Cerebellum (tissue), 4 donors: ENCODE measurements at places on chromosomes 5 and 9.
A peak's percentile ranks its signal among the peaks of the same experiment; 100 is the strongest.

DNA sequence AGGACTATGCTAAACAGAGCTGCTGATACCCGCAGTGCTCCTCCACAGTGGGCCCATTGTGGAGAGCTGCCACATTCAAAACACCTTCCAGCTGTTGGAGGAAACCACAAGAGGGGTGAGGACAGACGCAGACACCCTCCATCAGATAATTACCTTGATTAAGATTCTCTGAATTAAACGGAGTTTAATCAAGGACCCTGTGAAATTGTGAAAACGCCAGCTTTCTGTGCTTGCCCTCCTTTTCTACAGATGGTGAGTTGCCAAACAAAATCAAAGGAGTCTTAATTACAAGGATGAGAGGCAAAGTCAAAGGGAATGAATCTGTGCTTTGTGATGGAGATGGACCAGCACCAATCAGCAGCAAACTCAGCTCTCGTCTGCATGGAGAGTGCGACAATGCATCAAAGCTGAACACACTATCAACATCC is 596.1 kb downstream of the ELAVL2 start:
- no peak for DNase-seq

GRCh38 chr9:68931821-68932220 is 82.1 kb downstream of the PRKACG start:
- DNase-seq: no peak

DNA sequence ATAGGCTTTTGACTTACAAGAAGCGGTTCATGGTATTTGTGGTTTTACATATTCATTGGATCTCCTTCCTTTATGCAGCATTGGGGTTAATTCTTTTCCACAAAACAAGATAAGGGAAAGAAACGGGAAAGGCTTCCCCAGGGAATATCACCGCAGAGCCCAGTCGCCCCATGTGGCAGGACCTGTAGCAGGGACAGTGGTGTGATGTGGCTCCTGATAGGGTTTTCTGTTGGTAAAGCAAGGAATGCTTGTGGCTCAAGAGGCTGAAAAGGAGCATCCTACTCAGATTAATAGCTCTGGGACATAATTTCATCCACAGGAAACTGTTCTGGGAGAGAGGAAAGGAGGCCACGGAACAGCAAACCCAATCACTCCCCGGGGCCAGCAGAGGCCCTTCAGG is 699.9 kb downstream of the MTRR start:
- no peak for DNase-seq

DNA sequence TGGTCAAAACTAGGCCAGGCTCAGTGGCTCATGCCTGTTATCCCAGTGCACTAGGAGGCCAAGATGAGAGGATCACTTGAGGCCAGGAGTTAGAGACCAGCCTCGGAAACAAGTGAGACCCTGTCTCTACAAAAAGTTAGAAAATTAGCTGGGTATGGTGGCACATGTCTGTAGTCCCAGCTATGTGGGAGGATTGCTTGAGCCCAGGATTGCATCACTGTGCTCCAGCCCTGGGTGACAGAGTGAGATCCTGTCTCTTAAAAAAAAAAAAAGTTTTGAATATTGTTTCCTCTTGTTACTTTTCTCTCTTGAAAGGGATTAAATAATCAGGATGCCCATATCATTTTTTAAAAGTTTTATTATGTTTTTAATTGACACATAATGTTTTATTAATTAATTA is 7.6 kb downstream of the ARHGEF37 start:
- no peak for DNase-seq

- no peak for DNase-seq
Observed at GRCh38 chr5:97764700-97765099, 581.7 kb upstream of the RIOK2 start.

DNA sequence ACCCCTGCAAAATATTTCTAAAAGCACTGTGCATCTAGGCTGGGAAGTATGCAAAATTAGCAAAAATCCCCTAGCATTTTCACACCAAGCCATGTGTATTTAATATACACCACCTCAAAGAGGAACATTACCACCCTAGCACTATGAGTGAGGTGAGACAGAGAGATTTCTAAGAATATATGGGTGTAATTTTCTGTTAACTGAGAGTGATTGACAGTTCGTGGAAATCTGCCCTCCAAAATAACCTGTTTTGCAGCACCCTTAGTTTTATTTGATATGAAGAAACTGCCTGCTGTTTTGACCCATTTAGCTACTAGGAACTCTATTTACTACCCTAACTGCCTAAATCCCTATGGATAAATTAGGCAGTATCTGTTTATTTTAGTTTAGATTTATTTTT is 64.2 kb upstream of the CDKN2B start:
- no peak for DNase-seq

GRCh38 chr5:10352430-10353240 is 860 bp upstream of the MARCHF6 start:
- DNase-seq: no peak

DNA sequence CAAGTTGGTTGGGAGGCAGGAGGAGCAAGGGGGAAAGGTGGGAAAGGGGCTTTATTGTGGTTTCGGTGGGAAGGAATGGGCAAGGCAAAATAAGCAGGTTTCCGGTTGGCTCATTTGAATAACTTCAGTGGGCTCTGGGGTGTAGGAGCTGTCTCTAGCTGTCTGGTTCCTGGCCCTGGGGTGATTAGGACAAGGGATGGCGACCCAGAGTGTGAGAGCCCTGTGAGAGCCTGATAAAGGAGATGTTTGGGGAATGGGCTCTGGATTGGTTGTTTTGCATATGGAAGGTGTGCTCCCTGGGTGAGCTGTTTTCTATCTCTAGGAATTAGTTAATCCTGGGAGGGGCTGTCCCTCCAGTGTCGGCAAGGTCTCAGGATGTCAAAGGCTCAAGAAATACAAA is 15.4 kb downstream of the ANKRD34B start:
- no peak for DNase-seq

DNA sequence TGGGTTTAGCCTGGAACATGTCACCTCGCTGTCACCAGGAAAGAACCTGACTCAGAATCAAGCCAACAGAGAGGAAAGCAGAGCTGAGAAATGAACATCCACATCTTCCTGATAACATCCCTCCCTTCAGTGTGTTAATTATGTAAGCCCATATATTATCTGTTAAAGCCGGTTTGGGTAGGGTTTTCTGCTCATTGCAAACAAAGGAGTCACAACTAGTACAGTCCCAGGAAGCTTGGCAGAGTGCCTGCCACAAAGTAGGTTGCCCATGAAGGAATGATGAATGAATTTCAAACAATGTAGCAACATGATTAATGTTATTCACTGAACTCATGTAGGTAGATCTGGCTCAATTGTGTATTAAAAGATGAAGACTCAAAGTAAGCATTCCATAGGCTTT is 10.4 kb upstream of the PPARGC1B start:
- no peak for DNase-seq

DNA sequence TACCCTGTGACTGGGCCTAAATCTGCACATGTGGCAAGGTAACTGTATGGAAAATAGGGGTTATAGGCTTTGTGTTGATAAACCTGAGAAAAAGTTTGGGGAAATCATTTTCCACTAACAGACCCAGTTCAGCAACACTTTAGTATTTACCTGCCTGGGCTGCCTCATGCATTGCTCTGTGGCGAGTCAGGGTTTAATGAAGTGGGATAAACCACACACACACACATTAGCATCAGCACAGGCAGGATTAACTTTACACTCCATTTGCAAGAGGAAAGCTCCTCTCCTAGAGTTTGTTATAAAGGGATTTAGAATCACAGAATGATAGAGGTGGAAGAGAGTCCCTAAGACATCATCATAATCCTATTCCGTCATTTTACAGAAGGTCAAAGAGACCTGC is 20.0 kb upstream of the ZCCHC7 start:
- no peak for DNase-seq

GRCh38 chr5:135012951-135013391 is 21.1 kb downstream of the PITX1 start:
- DNase-seq: no peak

GRCh38 chr5:142783601-142784341 is 13.6 kb downstream of the ARHGAP26 start:
- DNase-seq: peak; percentile 71

DNA sequence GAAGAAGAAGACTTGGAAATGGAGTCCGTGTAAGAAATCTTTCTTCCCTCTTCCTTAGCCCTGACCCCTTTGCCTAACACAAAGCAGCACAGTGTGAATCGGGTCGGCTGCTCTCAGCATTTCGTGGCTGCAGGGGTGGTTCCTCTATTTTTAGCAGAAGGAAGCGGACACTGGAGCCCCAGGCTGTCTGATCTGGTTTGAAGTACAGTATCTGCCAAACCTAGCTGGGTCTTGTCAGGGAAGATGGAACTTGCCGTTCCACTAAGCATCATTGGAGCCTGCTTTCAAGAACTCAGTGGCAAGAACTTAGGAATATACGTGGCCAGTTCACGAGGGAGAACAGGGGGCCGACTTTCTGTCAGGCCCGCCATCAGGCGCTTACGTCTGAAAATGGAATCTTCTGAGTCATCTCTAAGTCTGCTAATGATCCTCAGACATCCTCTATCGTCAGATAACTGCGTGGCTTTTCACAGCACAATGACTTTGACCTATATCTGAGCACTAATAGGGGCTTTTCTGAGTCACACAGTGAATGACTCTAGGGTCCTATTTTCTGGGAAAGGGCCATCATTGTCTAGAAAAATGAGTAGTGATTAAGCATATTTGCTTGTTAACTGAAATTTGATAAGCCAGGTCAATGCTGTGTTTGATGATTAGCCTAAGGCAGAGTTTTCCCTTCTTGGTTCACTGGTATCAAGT is 43.3 kb upstream of the NCS1 start:
- DNase-seq: peak; percentile 66

DNA sequence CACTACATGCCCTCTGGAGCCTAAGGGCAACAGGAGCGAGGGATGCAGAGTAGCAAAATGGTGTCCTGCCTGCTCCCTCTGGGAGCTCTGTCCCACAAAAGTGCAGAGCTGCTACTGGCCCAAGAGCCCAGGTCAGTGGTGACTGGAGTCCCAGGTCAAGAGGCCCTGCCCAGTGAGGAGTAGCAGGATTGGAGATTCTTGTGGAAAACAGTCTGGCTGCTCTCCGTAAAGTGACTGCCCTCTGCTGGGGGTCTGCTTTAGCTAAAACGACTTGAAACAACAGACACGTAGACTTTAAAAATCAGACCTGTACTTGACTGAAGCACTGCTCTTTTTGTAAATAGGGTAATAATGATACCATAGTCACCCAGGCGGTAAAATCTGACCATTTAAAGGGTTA is 917.0 kb downstream of the MAT2B start:
- DNase-seq: no peak

DNA sequence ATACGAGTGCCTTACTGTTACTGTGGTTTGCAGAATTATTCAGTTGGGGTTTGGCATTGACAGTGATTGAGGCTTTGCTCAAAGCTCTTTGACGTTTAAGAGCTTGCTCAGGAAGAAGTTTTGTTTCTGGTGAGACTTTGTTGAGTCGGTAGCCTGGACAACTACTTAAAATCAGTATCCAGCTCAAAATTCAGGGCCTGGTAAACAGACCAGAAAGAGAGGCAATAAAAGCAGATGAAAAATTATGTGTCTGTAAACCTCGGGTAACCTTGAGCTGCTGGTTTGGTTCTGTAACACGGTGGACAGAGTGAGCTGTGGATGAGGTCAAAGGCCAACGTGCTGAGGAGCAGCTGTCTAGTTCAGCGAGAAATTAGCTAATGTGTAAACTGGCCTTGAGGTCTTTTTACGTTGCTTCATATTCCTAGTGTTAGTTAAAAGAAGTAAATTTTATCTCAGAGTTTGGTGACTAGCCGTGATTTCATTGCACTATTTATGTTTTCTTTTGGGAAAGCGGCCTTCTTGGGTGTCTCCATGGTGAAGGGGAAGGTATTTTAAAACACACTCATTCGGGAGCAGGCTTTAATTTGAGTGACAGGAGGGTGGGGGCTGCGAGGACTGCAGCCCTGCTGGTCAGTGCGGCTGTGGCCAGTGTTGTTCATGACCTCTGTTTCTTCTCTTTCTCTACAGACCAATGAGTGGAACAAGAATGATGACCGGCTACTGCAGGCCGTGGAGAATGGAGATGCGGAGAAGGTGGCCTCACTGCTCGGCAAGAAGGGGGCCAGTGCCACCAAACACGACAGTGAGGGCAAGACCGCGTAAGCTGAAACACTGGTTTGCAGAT is 82.0 kb upstream of the TTC23L start:
- DNase-seq: no peak

DNA sequence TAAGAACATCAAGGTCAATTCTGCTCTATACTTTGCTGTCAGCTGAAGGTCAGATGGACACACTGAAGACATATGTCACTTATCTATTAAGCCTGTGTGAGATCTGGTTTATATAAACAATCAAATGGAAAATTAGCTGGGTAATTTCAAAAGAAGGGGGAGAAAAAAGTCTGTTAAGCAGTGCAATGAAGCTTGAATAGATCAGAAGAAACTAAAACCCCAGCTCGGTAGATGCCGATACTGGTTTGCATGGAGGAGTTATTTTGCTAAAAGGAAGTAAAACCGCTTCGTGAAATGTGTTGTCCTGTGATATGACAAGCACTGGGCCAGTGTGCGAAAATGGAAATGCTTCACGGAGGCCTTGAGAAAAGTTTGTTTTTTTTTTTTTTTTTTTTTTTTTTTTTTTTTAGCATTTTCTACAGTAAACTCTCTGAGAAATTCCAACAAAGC is 148.8 kb downstream of the MEF2C start:
- DNase-seq: no peak

DNA sequence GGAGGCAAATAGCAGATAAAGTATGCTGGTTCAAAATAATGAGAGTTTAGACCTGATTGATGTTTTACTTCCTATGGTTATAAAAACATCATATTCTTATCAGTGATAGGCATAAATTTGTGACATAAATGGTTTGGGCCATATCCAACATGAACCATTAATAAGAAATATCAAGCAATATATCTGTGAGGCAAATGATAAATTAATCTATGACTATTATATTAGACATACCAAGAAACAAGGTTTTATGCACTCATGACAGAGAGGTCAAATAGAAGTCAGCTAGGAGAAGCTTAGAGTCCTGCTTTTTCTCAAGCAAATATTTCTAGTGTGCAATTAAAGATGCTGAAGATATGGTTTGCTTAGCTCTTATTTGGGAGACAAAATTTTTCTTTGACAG is 10.4 kb downstream of the SMIM3 start:
- DNase-seq: no peak

GRCh38 chr9:87292449-87293191 is 205.0 kb upstream of the DAPK1 start:
- DNase-seq: no peak

- DNase-seq: no peak
Observed at GRCh38 chr5:96315431-96315830, 117.6 kb downstream of the PCSK1 start.

DNA sequence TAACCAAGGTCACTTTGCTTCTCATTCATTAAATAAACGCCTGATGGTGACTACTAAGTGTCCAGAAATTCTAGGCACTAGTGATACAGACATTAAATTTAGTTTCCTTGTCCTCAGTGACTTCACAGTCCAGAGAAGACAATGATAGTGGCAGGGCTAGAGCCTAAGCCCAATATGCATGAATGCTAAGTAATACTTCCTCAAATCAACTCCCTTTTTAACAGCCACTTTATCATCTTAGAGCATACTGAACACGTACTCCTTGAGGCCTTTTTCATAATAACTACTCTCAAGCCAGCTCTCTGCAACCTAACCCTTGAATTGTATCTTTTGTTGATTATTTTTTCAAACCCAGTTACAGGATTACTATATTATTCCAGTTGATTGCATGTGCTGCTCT is 74.1 kb downstream of the STX17 start:
- DNase-seq: no peak
